ENCODE measurements at places on chromosomes 13 and 19.

GRCh38 chr19:13712767-13713201 is 51.5 kb upstream of the MRI1 start:
- no peak for DNase-seq

DNA sequence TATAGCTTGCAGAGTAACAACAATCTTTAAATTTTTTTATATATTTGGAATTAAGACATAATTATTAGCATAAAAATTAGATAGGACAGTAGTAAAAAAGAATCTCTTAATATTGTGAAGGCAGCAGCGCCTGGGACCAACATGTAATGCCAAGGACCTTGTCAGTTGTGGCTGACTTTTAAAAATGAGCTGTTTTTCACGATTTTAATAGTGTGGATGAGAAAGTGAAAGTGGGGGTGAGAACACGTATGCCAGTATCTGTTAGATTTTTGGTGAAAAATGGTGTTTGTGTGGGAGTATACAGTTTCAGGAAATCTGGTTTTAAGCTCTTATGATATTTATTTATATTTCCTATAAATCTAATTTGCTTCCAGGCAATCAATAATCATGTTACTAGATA is 125.2 kb downstream of the LMO7 start:
- DNase-seq: no peak

GRCh38 chr19:55256562-55257460 is 2.0 kb downstream of the PPP6R1 start:
- DNase-seq: no peak

- DNase-seq: no peak
Measured at GRCh38 chr13:73169971-73170370, 111.2 kb downstream of the KLF5 start.

DNA sequence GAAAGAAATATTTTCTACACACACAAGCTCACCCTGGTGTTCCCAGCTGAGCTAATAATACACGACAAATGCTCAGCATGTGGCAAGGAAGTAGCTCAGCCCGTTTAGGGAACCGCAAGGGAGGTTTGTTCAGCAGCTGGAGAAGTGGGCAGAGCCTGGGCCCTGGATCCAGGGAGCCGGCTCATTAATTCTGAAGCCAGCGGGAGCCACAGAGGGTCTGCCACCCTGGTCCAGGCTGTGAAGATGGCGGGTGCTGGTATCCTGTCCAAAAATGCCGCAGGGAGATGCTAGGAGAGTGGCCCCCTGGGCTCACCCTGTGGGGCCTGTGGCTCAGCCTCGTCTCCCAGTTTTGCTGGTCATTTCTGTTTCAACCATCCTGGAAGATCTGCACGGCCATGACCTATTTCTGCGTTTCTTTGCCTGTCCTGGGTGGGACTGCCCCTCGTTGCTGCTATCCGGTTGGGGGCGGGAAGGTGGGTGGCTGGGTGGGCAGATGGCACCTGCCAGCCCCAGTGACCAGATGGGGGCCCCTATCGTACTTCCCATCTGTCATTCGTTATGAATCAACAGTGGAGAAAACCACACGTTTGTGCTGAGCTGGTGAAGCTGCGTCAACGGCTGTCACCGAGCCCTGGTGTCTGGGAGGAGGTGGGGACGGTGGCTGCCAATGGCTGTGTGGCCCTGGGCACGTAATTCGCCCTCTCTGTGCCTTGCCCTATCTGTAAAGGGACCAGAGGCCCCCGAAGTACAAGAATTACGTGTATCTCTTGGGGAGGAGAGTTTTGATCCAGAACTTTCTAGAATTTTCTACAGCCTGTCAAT is 2.7 kb upstream of the GNA15 start:
- no peak for DNase-seq

- no peak for DNase-seq
Measured at GRCh38 chr19:54536956-54537355, 34.3 kb downstream of the LAIR2 start.

GRCh38 chr19:44624840-44625354 is 11.5 kb downstream of the IGSF23 start:
- no peak for DNase-seq

DNA sequence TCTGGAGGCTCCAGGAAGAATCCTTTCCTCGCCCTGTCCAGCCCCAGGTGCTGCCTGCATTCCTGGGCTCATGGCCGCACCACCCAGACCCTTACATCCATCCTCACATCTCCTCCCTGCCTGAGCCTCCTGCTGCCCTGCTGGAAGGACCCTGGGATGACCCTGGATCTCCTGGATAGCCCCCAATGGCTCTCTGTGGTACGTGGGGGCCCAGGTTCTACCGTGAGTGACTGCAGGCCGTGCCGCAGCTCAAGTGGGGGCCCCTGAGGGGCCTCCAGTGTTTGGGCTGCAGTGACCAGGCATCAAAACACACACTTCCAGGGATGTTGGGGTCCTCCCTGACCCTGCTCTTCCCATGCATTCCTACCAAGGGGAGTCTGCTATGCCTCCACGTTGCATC is 8.3 kb upstream of the MCF2L start:
- no peak for DNase-seq

DNA sequence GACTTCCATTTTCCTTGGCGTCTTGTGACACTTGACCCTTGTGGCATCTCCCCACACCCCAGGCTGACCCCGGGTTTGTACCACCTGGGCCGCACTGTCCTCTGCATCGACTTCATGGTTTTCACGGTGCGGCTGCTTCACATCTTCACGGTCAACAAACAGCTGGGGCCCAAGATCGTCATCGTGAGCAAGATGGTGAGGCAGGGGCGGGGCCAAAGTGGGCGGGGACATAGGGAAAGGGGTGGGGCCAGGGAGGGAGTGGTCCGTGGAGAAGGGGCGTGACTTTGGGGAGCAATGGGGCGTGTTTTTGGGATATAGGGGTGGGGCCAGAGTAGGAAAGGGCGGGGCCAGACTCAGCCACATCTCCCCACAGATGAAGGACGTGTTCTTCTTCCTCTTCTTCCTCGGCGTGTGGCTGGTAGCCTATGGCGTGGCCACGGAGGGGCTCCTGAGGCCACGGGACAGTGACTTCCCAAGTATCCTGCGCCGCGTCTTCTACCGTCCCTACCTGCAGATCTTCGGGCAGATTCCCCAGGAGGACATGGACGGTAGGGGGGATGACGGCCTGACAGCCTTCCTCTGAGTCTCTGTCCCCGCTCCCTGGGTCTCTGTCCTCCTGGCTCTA is 42.8 kb downstream of the TRPM4 start:
- DNase-seq: no peak

- no peak for DNase-seq
Measured at GRCh38 chr19:17101686-17102628, 26.4 kb downstream of the MYO9B start.

- DNase-seq: no peak
Measured at GRCh38 chr13:31965361-31966066, 66.1 kb upstream of the FRY start.

DNA sequence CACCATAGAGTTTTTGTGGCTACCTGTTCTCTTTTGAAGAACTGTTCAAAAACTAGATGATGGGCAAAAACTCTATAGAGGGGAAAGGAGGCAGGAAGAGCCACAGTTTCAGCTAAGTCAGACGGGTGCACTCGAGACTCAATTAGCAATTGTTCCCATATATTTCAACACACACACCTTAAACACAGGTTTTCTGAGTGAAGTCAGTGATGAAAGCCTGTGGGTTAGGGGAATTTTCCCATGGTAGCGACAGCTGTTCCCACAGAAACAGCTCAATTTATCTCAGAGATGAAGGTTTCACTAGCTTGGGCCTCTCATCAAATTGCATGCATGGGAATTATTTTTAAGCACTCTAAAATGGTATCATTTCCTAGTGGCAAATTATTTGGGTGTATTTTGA is 143.4 kb downstream of the ZIC5 start:
- DNase-seq: no peak

DNA sequence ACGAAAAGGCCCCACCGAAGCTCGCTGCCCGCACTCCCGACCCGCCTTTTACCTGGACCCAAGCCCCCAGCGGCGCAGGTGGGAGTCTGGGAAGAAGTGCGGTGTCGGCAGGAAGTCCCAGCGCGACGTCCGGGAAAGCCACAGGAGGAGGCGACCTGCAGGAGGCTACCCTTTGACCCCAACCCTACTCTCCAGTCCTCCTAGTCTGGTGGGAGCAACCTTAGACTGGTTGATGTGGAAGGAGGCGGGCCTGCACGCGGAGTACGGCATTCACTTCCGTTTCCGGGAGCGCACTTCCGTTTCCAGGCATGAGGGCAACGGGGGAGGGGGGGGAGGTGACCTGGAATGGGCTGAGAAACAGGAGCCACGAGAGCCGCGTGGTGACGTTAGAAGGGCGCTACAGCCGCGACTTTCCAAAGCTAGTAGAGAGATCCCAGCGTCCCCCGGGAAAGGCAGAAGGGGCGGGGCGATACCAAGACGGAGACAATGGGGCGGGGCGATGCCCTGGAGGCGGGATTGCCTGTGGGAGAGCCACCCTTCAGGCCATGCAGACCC is 28.5 kb downstream of the ZNF266 start:
- peak; percentile 56 for DNase-seq

GRCh38 chr19:56504581-56504980 is 3.1 kb upstream of the ZNF471 start:
- DNase-seq: no peak

DNA sequence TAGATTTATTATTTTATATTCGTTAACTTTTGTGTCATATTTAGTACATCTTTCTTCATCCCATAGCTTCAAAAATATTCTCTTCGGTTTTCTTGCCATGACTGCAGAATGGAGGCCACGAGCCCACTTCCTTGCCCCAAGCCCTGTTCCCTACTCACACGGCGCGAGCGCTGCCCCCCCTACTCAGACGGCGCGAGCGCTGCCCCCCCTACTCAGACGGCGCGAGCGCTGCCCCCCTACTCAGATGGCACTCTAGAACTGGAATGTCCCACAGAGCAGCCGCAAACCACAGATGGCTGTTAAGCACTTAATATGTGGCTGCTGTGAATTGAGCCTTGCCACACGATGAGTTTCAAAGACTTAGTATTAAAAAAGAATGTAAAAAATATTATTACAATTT is 102.2 kb upstream of the PEG3 start:
- no peak for DNase-seq

DNA sequence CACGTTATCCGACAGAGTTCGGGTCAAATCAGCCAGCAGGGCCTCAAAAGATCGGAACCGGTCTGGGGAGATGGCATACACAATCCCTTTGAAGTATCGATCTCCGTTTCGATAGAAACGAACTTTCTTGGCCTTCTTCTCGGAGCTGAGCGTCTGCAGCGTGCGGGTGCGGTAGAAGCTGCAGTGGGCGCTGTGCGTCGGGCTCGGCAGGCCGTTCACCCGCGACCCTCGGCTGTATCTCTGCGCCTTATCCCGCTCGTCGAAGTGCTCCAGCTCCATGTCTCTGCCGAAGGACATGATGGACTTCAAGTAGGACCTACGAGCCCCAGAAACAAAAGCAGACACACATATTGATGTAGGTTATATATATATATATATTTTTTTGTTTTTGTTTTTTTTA is 5.3 kb downstream of the DCLK1 start:
- DNase-seq: no peak
